ENCODE measurements at places on chromosomes 3 and 15.

GRCh38 chr3:19139863-19140262 is 8.4 kb upstream of the KCNH8 start:
- no peak for DNase-seq

DNA sequence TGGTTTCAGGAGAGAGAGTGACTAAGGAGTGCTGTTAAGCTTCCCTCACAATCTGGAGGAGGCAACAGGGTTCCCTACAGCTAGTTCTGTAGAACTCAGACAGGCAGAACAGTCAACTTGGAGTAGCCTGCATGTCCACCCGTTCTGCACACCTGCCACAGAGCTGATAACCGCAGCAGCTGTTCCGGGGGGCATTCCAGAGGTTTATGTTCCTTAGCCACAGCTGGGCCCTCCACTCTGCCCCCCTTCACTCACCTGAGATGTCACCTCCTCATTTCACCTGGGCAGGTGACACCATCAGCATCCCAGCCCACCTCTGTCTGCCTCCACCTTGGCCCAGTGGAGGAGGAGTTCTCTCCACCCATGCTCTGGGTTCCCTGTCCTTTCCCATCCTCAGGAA is 22.6 kb downstream of the XYLB start:
- no peak for DNase-seq

- no peak for DNase-seq
Measured at GRCh38 chr3:1037631-1038030, 55.2 kb upstream of the CNTN6 start.

DNA sequence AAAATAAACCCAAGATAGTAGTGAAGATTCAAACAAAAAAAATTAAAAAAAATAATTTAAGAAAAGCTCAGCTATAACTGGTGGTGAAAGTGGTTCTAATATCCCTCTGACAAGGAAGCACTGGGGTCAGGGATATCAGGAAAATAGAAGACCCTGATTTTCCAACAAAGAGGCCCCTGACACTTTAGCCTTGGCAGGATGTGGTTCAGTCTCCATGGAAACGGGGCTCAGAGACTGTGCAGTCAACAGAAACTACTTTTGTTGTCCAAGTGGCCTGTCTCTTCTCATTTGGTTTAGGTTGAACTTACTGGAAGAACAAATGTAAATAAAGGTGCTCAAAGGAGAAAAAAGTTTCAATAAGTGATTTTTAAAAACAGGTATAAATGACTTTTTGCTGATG is 27.2 kb downstream of the INTS14 start:
- DNase-seq: peak; percentile 43

- peak; percentile 23 for DNase-seq
Measured at GRCh38 chr3:107430214-107430995, 53.2 kb downstream of the CCDC54 start.

GRCh38 chr3:27049792-27050191 is 319.4 kb downstream of the NEK10 start:
- no peak for DNase-seq

DNA sequence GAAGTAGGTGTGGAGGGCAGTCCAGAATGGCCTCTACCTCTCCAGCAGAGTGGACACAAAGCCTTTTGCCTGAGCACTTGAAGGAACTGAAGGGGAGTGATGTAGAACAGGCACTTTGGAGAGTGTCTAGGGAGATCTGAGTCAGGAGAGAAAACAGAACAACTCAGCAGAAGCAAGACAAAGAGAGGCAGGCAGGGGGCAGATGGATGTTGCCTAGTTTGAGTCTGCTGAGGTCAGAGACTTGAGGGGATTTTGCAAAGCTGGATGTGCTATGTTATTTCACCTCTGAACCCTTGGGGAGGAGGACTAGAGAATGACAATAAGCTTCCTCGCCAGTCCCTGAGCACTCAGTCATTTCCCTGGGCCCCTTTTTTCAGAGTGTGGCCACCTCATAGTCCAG is 366.4 kb downstream of the EPHB1 start:
- no peak for DNase-seq

GRCh38 chr3:35647461-35647860 is 8.1 kb downstream of the ARPP21 start:
- no peak for DNase-seq

DNA sequence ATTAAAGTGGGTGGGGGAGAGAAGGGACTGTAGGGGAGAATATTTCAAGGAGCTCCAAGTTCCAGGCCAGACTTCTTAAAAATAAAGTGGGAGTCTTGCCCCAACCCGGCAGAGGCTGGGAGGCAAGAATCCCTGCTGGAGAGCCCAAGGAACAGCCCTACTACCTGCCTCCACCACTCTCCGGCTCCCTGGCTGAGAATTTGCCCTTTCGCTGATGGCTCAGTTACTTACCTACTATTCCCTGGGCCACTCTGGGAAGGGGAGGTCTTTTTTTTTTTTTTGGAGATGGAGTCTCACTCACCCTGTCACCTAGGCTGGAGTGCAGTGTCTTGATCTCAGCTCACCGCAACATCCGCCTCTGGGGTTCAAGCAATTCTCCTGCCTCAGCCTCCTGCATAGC is 15.5 kb downstream of the MYL3 start:
- no peak for DNase-seq

- DNase-seq: no peak
Measured at GRCh38 chr3:153749070-153749610, 372.1 kb upstream of the ARHGEF26 start.

GRCh38 chr3:135736740-135737139 is 228.8 kb upstream of the PPP2R3A start:
- no peak for DNase-seq

DNA sequence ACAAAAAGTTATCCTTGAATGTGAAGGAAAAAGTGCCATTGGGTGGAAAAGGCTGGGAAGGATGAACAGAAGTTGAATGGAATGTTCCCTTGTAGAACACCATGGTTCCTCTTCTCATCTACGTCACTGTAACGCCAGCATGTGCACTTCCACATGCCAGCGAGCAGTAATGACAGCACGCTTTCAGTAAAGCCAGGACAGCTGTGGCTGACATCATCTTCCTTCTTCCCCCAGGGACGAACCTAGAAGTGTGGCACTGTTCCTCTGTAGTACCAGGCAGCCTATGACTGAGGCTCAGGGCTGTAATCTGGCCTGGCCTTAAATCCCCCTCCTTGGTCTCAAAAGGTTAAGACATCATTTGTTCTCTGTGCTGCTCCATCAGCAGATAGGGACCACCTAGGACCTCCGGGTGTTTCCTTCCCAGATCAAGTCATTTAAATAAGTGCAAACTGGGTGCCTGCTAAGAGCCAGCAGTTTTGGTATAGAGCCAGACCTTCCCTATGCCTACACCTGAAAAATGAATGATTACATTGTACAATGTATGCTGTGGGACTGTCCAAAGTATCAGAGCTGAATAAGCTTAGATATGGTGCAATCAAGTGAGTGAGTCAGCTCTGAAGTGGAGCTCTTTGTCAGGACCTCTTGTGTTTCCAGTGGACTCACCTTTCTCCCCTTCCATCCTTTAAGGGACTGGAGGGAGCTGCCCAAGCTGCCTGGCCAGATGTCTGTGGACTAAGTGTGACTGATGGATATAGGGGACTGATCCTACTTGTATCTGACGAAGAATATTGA is 5.6 kb upstream of the SRPRB start:
- no peak for DNase-seq

DNA sequence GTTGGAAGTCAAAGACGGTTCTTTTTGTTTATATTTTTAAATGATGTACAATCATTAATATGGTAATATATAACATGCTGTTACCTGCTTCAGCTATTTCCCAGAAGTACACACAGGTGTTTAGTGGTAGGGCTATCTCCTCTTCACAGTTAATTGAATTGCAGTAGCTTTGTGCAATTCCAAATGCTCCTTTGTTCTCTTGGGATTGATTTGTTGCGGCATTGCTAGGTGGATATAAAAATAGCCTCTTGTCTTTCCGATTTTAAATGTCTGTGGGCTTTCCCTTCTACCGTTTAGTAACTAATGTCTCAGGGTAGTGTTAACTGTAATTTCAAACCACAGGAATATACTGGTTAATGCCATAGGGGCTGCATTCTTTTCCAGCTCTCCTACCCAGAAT is 307.6 kb upstream of the SLITRK3 start:
- DNase-seq: no peak

DNA sequence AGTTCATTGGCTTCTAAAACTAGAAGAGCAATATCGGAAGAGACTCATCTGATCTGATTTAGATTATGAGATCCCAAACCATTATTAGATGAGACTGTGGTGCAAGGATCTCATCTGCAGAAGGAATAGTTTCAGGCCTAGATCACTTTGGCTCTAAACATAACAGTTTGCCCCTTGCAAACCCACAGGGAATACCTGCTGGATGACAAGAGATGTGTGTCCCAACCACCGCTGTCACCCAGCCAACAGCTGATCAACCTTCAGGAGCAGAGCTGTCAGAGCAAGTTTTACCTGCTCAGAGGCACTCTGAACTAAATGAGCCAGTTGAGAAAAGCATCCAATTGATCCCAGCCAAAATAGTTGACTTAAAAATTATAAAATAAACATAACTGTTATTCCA is 64.0 kb upstream of the ST3GAL6 start:
- no peak for DNase-seq

DNA sequence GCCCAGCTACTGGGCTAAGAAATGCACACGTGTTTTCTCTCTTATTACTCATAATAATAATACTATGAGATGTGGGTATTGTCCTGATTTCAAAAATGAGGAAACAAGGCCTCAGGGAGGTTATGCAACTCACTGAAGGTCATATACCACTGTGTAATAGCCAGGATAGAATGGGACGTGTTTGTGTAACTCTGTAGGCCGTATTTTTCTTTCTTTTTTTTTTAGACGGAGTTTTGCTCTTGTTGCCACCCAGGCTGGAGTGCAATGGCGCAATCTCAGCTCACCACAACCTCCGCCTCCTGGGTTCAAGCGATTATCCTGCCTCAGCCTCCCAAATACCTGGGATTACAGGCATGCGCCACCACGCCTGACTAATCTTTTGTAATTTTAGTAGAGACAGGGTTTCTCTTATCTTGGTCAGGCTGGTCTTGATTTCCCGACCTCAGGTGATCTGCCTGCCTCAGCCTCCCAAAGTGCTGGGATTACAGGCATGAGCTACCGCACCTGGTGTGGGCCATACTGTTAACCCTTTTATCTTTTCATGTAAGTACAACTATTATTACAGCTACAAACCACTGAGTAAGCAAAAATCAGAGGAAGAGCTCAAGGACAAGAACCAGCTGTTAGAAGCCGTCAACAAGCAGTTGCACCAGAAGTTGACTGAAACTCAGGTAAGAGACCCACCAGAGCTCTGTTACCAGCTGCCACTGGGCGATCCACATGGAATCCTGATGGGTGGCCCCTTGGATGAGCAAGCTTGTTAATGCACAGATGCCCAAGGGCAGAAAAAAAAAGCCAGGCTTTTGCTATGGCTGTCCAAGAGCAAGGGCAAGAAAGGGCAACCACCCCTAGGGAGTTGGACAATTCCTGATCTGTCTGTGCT is 6.7 kb downstream of the KNSTRN start:
- DNase-seq: no peak

DNA sequence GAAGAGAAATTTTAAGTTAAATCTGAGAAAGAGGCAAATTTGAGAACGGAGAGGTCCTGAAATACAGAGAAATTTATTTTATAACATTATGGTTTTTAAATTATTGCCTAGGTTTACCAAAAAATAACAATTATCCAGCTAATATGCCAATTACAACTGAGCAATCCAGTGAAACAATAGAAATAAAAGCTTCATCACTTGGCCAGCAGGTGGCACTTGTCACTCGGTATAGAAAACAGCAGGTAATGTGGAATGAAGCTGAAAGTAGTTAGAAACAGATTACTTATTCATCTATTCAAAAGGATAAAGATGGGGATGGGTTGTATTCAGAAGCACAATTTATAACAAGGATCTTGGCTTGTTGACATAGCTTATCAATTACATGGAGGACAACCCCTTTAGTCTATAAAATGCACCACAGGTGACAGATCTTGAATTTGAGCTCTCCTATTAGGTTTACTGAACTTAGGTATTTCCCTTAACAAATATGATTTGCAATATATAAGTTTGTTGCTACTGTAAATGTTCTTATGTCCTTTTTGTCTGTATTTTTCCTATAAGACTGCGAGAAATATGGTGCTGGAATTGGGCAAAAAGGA is 70.1 kb upstream of the GUCA1C start:
- peak; percentile 11 for DNase-seq

DNA sequence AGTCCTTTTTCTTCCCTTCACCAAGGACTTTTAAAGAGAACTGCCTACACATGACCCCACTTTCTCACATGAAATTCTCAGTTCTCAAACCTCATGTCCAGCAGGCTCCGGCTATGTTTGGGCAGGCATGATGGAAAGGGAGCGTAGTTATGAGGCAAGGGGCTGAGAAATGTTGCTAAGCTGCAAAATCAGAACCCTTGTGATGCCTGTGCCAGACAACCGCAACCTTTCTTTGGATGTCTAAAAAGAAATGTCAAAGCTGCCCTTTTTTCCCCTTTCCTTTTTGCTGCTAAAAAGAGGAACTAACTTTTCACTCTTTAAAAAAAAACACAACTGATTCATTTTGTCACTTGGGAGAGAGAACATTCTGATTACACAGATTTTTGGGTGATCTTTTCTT is 19.2 kb downstream of the GNB4 start:
- DNase-seq: no peak

- no peak for DNase-seq
Measured at GRCh38 chr3:122770521-122771202, 23.0 kb downstream of the HSPBAP1 start.

DNA sequence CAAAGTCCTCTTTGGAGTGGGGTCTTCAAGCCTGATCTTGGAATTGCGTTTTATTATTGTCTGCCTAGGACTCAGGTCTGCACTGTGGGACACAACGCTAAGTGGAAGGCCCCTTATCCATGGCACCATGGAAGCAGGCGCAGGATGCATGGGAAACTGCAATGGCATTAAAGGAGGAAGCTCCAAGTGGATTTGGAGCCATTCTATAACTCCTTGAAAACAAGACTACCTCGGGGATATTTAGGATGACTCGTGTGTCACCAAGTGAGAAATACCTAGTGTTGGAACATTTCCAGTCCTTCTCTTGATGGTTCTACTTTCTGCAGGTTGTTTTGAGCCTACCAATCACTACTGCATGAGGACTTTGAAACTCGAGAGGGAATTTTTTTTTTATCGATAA is 126.6 kb upstream of the ZBED2 start:
- DNase-seq: no peak

GRCh38 chr3:549636-550035 is 353.1 kb downstream of the CHL1 start:
- no peak for DNase-seq

DNA sequence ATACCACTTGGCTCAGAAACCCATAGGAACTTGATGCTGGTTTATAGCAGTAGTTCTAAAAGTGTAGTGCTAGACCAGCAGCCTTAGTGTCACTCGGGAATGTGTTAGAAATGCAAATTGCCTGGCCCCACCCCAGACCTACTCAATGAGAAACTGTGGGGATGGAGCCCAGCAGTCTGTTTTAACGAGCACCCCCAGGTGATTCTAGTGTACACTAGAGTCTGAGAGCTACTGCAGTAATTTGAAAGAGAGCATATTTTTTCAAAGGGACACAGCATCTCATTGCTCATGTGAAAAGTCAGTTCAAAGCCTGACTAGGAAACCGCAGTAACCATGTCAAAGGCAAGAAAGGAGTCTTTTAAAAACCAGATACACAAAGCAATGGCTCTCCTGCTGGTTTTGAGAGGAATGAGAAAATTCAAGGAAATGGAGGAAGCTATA is 313.4 kb downstream of the SQOR start:
- DNase-seq: peak; percentile 8
